ENCODE measurements at places on chromosomes 16 and 17. TPM values are rescaled to one million over a fixed set of nuclear protein-coding genes. Genes with fewer than 3 reads are reported as not detected.

DNA sequence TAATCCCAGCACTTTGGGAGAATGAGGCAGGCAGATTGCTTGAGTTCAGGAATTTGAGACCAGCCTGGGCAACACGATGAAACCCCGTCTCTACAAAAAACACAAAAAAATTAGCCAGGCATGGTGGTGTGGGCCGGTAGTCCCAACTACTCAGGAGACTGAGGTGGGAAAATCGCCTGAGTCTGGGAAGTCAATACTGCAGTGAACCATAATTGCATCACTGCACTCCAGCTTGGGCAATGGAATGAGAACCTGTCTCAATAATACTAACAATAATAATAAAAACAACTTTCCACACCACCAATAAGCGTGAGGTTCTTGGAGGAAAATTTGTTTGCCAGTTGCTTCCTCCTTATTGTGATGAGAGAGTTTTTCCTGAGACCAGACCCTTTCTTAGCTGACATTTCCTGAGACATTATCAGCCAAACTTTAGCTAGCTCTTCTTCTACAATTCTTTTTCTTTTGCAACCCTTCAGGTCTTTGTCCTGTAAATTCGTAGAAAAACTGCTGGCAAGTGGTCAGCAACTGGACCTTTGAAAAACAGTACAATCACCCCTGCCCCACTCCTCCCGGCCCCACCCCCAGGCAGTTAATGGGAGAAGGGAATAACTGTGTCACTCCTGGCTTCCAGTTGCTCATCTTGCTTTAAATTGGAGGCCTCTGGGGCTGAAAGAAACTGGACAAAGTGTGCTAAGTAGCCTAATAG lies 3.5 kb upstream of the EZH1 start:
- DNase-seq, result no peak
- no peak overlapping the region for H3K4me3 ChIP-seq
- H3K36me3 ChIP-seq, result no peaks in the 10 kb centered on the region
- H3K27ac ChIP-seq, result peak overlapping the region; percentile 42
- H3K27me3 ChIP-seq, result no peaks in the 10 kb centered on the region
- peaks cover 41% of the 10 kb centered on the region for H3K4me1 ChIP-seq

DNA sequence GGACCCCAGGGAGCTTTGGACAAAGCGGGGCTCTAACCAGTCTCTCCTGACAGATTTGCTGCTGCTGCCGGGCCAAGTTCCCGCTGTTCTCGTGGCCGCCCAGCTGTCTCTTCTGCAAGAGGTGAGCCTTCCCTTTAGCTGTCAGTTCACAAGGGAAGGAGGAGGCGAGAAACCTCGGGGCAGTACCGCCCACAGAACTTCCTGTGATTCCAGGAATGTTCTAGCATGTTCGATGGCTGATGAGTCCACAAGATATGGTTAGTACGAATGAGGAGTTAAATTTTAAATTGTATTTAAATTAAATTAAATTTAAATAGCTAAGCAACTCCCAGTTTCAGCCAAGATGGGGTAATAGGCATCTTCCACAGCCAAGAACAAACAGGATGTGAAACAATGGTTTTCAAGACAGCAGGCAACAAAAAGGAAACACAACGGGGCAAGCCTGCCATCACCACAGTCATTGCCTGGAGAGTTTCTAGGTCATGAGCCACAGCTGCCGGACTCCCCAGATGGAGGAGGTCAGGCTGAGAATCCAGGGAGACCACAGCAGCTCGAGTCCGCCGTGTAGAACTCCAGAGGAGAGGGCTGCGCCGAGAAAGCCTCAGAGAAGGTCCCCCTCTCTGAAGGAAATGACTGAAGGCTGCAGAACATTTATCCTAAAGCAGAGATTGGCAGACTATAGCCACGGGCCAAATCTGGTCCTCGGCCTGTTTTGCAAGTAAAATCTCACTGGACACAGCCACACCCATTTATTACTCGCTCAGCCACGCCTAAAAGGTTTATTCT lies 9.5 kb upstream of the TCF25 start:
- peaks cover 25% of the 10 kb centered on the region for H3K4me1 ChIP-seq
- peak overlapping the region; percentile 32 for H3K4me3 ChIP-seq
- DNase-seq, result peak; percentile 64
- H3K27ac ChIP-seq, result peak overlapping the region; percentile 88
- H3K27me3 ChIP-seq, result no peaks in the 10 kb centered on the region

DNA sequence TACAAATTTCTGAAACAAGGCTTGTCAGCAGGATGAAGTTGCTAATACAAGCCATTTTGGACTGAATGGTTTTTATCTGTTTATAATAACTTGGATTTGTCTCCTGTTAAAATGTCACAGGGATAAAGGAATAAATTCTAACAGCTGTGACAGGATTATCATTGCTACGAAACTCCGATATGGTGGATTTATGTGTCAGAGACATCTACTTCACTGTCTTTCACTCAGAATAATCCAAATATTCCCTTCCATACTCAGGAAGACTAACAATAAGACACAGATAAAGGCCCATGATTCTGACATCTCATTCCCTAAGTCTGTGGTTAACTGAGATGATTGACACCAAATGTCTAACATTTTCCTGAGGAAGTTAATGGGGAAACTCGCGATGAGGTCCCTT lies 529.8 kb upstream of the GOT2 start:
- no peaks in the 10 kb centered on the region for H3K27me3 ChIP-seq
- no peak for DNase-seq
- H3K4me1 ChIP-seq, result no peaks in the 10 kb centered on the region

GRCh38 chr17:61415374-61416210 lies 15.9 kb downstream of the TBX2 start:
- H3K4me1 ChIP-seq, result peaks cover 25% of the 10 kb centered on the region
- H3K27me3 ChIP-seq, result peaks cover 6% of the 10 kb centered on the region
- H3K27ac ChIP-seq, result peak overlapping the region; percentile 89
- H3K36me3 ChIP-seq, result no peaks in the 10 kb centered on the region
- no peak overlapping the region for H3K4me3 ChIP-seq
- DNase-seq, result no peak

Gene TPSB2
- 168 TPM for total RNA-seq

Gene MT2A
- total RNA-seq, result 223 TPM

Measured in lower lobe of right lung (tissue), 2 donors.